Central memory CD4-positive, alpha-beta T cell (primary cell): ENCODE measurements at places on chromosomes 7 and 10.
A peak's percentile ranks its signal among the peaks of the same experiment; 100 is the strongest.

- DNase-seq = no peak
These were observed 48.5 kb downstream of the NXPH1 start for GRCh38 chr7:8481752-8482446.

GRCh38 chr10:75181073-75181472 lies 29.5 kb upstream of the VDAC2 start:
- DNase-seq = no peak

- no peak for DNase-seq
These were observed 29.5 kb upstream of the INHBA start for GRCh38 chr7:41732436-41732785.

GRCh38 chr7:150476819-150477631 lies 26.6 kb downstream of the GIMAP8 start:
- peak; percentile 49 for DNase-seq

DNA sequence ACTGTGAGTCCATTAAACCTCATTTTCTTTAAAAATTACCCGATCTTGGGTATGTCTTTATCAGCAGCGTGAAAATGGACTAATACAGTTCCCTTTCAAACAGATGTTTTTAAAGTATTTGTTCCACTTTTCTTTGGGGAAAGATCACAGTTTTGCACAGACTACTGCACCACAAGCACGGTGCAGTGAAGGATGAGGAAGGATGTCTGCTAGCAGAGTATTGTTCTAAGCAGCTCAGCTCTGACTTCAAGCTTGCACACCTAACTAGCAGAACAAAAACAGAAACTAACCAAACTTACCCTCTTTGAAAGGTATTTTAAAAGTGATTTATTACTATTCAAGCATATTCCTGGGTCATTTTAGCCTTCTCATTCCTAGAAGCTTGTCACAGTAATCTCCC lies 20.0 kb downstream of the THNSL1 start:
- no peak for DNase-seq
